ENCODE measurements at places on chromosomes 3 and 15. TPM values are rescaled to one million over a fixed set of nuclear protein-coding genes. Genes with fewer than 3 reads are reported as not detected.

Gene FBXO40
- total RNA-seq = not detected

Gene AEN
- 15.7 TPM for total RNA-seq

Gene LARP6
- 28.2 TPM for total RNA-seq

GRCh38 chr3:196120291-196120951, 38.5 kb upstream of the TFRC start:
- DNase-seq = no peak

- no peak for DNase-seq
Observed at GRCh38 chr3:81492040-81492439, 269.4 kb downstream of the GBE1 start.

- no peak for DNase-seq
Observed at GRCh38 chr3:111784001-111784400, 75.1 kb upstream of the PHLDB2 start.

- DNase-seq = peak; percentile 54
Observed at GRCh38 chr15:62390791-62391640, 225.9 kb upstream of the C2CD4B start.

DNA sequence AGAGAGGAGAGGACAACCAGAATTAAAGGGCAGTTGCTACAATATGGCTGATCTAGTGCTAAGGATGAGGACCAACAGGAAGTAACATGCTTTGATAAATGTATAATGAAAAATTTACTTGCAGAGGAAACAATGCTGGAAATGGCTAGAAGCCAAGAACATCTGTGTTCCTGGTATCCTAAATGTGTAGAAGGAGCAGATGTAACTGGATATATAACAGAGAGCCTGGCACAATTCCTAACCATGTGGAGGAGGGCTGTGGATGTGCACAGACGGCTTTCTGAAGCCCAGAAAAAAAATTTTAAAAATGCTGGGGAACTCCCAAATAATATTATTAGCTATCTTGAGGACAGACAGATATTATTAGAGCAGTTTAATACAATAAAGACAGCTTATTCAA, 159.4 kb upstream of the GBE1 start:
- DNase-seq = no peak

- DNase-seq = no peak
Observed at GRCh38 chr3:53650424-53650823, 156.0 kb downstream of the CACNA1D start.

DNA sequence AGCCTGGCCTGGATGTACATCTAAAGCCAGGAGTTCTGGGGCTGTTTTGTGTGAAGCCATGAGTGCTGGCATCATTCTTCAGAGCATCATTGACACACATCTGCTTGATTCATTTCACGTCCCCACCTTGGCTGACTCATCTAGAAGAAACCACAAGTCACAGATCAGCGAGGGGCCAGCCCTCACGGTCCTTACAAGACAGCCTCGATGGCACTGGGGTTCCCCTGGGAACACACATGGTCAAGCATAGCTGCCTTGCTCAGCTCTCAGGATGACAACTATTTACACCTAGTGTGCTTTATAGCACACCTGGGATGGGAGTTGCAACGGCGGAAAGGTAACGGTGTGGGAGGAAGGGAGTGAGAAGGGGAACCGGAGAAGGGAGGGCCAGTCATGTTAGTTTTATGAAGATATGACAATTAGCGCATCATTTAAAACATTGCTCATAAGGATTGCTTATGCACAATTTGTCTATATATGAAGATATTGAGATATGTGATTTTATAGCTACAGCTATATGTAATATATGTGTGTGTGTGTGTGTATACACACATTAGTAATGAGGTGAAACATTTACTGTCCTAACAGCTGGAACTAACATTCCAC, 227.1 kb downstream of the RPLP1 start:
- no peak for DNase-seq
